ENCODE measurements at places on chromosomes 3 and 15.

GRCh38 chr3:129605203-129605921 lies 1.1 kb downstream of the PLXND1 start:
- peak; percentile 36 for DNase-seq

- DNase-seq: no peak
Measured at GRCh38 chr3:41627477-41628087, 334.3 kb downstream of the ULK4 start.

DNA sequence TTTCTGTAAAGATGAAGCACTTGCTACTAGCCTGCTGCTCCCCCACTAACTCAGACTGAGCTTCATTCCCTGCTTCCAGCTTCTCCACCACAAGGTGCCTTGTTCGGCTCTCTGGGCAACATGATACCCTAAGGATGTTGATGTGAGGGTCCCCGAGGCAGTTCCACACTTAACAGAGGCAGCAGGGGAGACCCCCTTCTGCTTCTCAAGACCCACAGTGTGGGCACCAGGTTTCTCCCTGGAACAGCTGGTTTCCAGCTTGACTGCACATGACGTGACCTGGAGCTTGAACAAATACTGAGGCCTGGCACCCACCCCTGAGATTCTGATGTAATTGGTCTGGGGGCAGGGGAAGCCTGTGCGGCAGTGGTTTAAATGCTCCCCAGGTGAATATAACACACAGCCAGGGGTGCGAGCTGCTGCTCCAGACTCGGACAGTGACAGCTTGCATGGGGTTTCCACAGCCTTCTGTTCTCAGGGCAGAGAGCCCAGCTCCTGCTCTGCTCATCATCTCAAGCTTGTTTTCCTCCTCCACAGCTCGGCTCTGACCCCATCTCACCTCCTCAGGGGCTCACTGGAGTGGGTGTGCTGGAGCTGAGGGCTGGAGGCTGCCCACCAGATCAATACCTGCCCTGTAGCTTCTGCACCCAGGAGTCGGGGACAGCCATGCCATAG lies 95.0 kb upstream of the HACD2 start:
- no peak for DNase-seq

GRCh38 chr15:89822026-89822425 lies 7.4 kb upstream of the ANPEP start:
- no peak for DNase-seq

DNA sequence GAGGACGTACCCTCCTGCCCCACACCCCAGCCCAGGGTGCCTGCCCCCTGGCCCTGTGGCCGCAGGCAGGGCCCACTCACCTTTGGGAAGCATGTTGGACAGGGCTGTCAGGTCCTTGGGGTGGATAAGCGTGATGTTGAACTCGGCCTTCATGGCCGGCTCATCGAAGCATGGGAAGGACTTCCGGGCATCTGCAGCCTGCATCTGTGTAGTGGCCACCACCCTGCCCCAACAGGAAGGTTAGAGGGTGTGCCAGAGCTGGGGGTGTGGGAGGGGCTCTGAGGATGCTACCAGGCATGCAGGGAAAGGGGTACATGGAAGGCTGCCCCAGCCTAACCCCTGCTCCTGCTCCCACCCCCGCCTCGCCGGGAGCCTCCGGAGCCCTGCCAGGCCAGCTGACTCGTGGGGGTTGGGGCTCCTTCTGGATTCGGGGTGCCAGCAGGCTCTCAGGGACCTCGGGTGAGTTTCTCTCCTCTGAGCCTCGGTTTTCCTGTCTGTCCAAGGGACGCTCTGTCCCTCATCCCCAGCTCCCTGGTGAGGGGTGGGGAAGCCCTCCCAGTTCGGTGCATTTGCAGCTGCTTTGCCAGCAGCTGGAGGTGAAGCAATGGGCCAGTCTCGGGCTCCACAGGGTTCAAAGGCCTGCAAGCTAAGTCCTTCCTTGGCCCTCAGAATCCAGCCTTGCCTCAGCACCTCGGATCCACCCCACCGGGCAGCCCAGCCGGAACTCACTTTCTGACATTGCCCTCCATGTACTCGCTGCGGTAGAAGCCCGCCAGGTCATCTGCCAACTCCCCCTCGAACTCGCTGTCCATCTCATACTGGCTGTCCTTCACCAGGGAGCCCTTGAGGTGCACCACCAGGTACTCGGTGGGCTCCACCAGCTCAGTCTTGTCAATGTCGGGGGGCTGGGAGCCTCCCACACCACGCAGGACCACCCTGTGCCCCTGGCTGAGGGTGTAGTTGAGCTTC lies 9.1 kb downstream of the ANPEP start:
- no peak for DNase-seq

GRCh38 chr3:154095832-154096421 lies 25.3 kb upstream of the ARHGEF26 start:
- DNase-seq: no peak

GRCh38 chr3:45580112-45580765 lies 14.3 kb upstream of the LIMD1 start:
- DNase-seq: no peak

- DNase-seq: no peak
Measured at GRCh38 chr15:62647202-62647842, 395.2 kb upstream of the TPM1 start.

DNA sequence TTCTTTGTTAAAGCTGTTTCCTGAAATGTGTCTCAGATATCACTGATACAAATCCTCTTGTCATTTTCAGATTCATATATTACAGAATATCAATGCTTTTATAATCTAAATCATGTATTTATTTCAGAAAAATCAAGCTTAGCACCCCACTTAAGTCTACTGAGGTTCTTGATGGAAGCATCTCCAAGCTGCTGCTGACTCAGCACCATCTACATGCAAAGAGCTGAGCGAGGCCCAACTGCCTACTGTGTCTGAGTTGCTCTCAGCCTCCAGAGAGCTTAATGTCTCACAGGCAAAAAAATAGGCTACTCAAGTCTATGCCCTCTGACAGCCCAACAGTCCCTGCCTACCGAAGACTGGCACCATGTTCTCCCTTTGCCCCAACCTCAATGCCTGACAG lies 29.2 kb upstream of the STIMATE start:
- DNase-seq: no peak

DNA sequence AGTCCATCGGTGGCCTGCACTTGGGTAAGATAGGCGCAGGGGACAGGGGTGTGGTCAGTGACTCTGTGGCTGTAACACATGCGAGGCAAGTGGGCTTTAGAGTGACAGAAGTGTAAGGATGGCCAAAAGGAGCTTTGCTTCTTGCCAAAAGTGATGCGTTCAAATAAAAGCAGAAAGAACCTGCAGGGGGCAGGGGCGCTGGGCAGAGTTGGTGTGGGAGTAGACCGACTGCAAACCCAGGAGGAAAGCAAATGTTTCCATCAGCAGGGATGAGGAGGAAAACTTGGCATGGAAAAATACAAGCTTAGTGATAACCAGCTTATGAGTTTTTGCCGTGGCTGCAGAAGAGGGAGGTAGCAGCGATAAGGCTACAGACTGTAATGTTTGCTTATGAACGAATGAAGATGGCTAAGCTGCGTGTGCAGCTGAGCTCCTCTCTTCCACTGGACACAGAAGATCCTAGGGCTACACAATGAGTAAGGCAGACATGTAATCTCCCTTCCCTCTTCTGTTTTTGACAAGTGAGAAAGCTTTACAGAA lies 149.4 kb downstream of the WNT5A start:
- no peak for DNase-seq

DNA sequence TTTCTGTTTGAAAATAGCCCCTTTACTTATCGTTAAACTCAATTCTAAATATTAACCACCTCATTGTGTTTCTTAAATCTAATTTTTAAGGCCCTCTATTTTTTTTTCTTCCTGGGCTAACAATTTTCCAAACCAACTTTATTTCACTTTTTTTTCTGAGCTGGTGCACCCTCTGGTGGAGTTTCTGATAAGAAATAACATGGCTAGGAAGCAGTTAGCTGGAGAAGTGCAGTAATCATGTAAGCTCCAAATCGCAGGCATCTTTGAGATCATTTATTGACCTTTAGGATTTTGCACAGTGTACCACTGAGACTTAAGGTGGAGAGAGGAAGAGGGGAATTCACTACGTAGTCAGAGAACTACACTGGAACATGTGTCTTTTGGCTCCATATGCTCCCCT lies 6.4 kb downstream of the TMEM207 start:
- DNase-seq: no peak

DNA sequence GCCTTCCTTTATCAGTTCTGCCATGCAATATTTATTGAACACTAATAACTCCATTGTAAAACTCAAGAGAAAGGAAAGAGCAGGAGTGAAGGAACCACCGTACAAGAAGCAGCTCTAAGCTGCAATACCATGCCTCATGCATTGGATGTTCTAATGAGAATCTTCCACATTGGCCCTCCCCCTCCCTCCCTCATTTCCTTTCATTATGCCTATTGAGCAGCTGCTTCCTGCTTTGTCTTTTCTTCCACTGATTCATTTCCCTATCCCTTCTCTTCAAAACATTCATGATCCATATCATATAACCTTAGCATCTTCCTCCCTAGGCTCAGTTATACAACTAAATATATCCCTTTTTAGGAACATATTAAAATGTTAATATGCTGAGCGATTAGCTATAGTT lies 698.7 kb upstream of the GOLIM4 start:
- DNase-seq: no peak

- DNase-seq: no peak
Measured at GRCh38 chr3:22685597-22685996, 517.5 kb upstream of the UBE2E2 start.

- DNase-seq: no peak
Measured at GRCh38 chr3:143332026-143332425, 212.5 kb downstream of the CHST2 start.

DNA sequence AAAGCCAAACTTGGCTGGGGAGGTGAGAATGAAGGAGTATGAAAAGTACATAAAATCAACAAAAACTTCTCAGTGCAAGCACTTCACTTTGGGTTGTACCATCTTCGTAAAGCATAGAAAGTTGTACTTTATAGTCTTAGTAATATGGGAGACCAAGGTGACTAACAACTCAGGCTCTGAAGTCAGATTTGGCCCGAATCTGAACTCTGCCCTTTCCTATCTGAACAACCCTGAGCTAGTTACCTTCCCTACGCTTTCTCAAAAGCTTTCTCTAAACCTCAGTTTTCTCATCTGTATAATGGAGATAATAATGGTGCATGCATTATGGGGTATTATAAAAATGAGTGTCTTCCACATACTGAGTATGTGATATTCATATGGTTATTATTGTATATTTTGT lies 285.4 kb upstream of the UMPS start:
- no peak for DNase-seq

DNA sequence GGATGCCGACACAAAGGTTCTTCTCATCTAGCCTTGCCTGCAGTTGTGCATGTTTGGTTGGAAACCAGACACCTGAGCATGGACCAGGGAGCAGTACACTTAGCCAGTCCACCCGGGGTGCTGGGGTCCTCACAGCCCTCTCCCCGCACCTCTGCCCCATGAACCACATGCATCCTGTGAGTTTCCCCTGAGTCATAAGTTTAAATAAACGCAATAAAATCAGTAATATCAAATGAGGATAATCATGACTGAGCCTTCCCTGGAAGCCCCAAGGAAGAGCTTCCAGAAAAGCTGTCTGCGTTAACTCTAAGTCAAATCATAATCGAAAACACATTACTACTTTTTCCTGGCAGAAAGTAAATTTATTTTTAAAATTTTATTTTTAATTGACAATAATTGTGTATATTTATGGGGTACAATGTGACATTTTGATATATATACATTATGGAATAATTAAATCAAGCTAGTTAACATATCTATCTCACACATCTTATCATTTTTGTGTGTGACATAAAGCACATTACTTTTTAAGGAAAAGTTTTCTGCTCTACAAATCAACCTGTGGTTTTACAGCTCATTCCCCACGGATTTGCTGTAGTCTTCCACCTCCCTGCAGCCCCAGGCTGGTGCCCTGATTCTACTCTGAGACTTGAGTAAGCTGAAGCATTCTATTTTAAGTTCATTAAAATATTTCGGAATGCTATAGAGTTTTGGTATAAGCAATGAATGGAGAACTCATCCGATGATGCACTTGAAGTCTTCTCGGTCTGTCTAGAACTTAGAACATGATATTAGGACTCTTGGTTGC lies 166.0 kb upstream of the EIF1B start:
- no peak for DNase-seq

GRCh38 chr15:88805031-88805780 lies 2.0 kb downstream of the ACAN start:
- DNase-seq: no peak

DNA sequence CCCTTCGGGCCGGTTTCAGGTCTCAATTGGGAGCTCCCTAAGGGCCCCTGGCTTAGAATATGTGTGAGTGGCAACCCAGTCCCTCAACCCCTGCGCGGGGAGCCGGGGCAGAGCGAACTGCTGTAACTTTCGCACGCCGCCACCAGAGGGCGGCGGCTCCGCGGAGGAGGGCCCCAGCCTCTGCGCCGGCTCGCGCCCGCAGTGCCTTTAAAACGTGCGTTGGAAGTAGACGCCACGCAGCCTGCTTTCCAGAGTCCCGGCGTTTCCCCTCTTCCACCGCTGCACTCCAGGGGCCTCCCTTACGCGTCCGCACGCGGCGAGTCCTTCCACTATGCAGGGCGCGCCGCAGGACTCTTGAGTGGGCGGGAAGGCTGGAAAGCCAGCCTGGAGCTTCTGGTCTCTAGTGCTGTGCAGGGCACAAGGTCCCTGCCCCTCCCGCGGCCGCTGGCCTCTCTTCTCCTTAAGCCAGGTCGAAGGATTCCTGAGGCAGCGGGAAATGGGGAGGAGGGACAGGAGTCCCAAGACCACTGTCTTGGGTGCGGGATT lies 23.7 kb upstream of the RNU6-1 start:
- DNase-seq: peak; percentile 75

- no peak for DNase-seq
Measured at GRCh38 chr3:57967590-57967989, 40.6 kb upstream of the FLNB start.

GRCh38 chr3:21654241-21654640 lies 96.8 kb downstream of the ZNF385D start:
- DNase-seq: no peak

GRCh38 chr3:124076235-124076634 lies 84.3 kb upstream of the ROPN1 start:
- no peak for DNase-seq

DNA sequence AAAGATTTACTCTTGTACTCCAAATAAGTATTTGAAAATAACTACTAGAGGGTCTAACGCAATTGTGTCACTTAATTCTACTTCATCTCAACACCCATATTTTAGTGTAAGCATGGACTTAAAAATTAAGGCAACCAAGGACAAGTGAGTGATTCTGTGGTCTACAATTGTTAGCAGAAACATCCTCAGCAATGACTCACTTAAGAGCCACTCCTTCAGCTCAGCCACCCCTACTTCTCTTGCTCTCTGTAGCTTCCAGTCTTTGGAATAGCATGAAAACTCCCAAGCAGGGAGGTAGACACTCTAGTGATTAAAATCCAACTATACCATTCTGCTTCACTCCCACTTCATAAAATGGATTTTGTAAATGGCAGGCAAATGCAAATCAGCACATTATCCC lies 116.0 kb upstream of the LRRN1 start:
- no peak for DNase-seq

DNA sequence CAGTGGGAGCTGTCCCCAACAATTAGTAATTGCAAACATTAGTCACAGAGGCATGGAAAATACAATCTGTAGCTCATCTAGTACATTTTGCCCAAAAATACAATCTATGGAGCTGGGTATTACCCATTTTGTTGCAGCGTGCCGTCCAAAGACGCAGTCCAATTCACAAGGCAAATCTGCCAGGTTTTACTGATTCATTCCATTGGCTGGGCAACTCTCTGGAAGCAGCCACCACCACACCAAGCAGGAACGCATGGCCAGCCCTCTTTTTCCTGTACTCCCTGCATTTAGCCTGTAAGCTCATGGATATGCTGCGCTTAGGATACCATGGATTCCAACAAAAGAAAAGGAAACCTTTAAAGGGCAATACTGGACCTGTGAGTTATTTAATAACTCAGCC lies 60.5 kb upstream of the ARRDC4 start:
- no peak for DNase-seq
